DMS153 (cell line): ENCODE measurements at places on chromosomes 7 and 10.

DNA sequence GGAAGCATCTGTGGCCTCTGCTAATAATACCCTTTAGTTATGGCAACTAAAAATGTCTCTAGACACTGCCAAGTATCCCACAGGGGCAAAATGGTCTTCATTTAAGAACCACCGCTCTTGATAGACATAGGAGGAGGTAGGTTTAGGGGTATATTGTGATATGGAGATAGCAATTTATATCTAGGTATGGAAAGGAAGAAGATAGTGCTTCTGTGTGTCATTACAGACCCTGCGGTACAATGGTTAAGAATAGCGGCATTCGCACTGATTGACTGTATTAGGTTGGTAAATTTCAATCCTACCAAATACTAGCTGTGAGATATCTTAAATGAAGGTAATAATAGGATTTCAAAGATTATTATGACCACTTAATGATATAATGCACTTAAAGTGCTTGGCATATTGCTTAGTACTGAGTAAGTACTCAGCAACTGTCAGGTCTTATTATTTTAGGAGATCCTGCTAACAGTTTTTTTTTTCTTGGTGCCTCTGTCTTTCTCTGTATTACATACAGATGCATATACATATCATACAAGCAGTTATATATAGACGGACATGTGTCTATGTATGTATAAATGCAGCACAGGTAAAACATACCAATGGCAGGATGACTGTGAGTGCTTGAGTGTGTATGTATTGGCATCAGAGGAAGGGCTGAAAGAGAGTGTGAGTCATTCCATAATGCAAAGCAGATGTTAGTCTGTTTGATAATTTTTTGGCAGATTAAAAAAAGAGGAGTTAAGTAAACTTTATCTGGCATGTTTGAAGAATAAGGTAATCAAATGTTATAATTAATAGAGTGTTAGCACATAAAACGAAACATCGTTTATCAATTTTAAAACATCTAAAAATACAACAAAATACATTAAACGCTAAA is 50.0 kb upstream of the ITGB8 start:
- DNase-seq = no peak

GRCh38 chr10:16314259-16314658 is 122.6 kb upstream of the PTER start:
- no peak for DNase-seq

DNA sequence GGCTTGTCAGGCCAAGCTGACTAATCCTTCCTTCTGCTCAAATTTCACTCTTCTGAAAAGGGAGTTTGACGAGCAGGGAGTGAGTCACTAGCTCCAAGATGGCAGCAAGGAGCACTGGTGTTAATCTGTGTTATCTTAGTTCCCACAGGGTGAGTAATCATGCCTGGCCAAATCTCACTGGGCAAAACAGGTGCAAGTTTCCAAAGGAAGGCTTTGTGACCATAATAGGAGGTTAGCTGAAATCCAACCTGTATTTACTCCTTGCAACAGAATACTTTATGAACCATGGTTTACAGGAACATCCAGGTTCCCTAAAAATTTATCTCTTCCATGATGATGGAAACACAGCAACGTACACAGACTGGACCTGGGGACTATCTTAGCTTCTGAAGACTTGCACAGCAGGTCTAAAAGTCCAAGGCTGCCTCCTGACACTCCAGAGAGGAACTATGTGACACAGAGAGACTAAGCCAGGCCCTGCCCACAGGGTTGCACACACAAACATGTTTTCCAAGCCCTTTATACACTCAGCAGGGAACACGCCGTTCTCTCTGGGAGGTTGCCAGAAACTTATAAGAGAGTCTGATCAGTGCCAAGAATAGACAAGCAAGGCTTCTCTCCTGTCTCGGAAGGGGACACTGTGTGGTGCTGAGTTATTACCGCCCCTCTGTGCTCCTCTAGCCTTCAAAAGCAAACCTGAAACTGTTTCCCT is 46.3 kb downstream of the PDK4 start:
- peak; percentile 46 for DNase-seq

DNA sequence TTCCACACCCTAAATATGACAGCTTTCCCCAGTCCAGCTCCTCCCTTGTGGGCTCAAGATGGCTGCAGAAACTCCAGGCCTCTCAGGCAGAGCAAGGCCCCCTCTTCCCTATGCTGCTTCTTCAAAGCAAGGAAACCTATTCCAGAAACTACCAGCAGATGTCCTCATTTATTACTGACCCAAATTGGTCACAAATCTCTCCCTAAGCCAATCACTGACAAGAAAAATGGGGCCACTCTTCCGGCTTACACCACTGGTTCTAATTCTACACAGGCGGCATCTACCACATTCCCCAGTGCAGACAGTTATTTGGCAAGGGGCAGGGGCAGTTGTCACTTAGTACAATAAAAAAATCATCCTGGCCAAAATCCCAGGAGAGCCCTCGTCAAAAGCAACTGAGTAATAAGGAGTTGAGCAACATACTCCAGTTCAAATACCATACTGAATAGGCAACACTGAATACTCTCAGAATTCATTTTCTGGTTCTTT is 150.4 kb downstream of the SFMBT2 start:
- DNase-seq = no peak

- no peak for DNase-seq
Observed at GRCh38 chr7:74502216-74502891, 48.6 kb downstream of the GTF2IRD1 start.
